GM18507 (cell line): ENCODE measurements at places on chromosomes 7 and 10.

DNA sequence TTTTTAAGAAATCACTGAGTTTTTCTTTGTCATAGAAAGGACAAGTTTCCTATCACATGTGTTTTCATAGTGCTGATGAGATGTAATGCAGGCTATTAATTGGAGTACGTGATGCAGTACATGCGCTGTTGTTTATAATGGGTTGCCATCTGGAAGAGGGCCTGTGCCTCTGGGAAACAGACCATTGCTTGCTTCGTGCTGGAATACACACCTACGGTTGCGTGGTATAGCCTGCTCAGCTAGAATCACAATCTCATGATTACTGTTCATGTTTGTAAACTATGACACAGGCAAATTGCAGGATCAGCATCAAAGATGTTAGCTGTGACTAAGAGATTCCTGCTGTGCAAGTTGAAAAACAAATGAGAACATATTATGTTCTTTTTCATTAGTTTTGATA is 107.2 kb upstream of the STEAP1B start:
- no peak for DNase-seq

DNA sequence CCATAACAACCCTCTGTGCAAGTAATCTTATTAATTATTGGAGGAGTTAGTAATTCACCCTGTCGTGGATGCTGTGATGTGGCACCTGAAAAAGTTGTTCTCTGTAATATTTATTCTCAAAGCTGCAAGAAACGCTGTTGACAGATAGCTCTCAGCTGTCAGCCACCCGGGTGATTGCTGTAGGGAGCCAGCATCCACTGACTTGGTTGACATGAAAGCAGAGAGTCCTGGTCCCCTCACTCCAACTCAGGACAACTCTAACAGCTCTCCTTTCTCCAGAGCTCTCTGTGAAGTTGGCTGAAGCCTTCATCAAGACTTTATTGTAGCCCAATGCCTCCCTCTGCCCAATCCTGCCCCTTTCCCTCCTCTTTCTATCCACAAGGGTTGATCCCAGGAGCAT is 98.0 kb downstream of the FAM107B start:
- no peak for DNase-seq

DNA sequence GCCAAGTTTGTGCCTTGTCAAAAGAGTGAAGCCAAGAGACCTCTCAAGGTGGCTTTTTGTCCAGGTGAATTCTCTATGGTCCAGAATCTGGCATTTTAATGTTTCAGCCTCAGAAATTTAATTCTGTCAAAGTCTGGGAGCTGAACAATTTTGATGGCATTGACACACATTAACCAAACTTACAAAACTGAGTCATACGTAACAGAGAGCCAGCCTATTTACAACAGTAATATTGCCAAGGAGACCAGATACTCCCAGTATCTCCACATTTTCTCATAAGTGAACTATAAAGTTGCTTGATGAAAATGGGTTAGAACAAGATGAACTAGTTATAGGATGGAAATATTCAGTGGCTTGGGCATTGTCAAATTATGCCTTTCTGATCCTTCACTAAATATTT is 43.8 kb downstream of the PDE6C start:
- DNase-seq, result no peak

DNA sequence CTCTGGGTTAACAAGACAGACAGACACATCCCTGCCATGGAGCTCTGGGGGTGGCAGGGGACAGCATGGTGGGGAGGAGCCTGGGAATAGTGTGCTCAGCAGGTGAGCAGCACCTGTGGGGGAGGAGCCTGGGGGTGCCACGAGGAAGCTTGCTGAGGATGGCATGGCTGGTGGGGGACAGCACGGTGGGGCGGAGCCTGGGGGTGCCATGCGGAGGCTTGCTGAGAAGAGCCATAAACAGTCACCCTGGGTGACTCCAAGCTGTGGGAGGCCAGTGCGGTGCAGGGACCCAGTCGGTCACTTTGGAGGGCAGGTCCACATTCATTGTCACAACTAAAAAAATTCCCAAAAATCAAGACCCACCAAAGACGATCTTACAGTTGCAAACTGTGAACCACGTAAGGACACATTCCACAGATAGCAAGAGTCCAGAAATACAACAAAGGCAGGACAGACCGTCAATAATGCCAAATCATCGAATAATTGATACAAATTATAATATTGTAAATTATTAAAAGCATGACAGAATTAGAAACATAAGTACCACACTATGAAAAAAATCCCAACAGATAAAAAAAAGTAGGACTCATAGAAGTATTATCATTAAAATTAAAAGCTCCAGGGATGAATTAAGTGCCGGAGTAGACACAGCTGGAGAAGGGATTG is 24.4 kb downstream of the NKX6-2 start:
- DNase-seq, result no peak

GRCh38 chr7:138665669-138666140 is 35.5 kb downstream of the SVOPL start:
- DNase-seq, result no peak

DNA sequence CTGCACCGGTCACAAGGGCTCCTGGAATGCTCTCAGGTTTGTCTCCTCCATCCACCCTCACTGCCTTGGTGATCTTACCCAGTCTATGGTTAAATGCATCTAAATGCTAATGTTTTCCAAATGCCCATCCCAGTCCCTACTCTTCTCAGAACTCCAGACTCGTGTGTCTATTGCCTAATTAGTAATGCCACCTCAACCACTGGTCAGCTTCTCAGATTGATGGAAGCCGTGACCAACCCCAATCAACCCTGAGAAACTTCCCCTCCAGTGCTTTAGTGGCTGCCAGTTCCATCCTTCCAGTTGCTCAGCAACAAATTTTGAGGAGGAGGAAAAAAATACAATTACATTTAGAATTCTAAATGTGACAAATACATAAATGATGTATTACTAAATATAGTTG is 18.6 kb downstream of the NUDCD3 start:
- DNase-seq, result no peak

GRCh38 chr7:40239755-40240303 is 105.0 kb downstream of the SUGCT start:
- no peak for DNase-seq

- no peak for DNase-seq
These were observed 9.5 kb upstream of the SH2D4B start for GRCh38 chr10:80528185-80528700.

DNA sequence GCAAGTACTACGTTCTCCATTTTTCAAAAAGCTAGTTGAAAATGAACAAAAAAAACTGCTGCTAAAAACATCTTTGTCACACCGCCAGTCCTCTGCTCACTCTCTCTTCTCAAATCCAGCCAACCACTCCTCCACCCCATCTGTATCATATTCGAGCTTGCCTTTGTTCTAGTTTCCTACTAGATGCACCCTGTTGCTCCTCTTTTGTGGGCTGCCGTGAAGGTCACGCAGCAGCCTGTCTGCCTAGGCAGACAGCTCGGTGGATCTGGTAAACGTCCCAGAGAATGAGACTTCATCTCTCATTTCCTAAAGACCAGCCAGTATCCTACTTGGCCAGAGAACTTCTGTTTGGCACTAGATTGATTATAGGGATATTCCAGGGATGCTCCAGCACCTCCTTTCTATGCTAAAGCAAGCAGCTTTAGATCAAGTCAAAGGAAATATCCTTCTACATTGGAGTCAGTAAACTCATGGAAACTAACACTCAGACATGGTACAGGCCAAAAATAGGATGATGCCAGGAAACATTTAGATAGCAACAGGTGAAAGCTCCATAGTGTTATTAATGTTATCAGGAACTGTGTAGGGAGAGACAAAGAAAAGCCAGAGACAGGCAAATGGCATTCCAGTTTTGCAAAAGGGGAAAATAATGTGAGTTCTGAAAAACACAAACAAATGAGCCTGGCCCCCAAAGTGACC is 8.7 kb upstream of the PLXNA4 start:
- no peak for DNase-seq

DNA sequence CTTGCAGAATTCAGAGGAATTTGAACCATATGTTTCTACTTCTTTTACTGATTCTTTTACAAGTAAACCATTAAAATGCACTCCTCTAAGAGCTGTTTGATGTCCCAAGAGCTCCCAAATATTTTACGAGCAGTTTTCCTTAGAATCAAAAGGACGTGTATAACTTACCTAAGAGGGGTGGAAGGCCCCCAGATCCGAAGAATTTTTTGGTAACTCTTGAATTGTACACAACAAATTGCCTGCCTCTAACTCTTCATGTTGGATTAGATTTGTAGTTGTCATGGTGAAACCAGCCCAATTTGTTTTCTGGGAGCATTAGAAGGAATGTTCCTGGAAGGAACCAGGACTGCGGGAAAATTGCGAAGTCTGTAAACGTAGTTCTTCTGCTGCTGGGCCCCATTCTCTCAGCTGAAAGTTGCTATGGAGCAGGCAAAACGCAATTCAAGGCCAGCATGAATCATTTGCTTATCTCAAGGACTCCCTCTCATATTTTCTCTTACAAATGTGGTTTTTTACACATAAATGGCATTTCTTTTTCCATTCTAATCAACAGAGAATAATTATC is 124.8 kb upstream of the TMEM72 start:
- no peak for DNase-seq

- DNase-seq, result no peak
These were observed 944 bp downstream of the AVL9 start for GRCh38 chr7:32496052-32496813.

DNA sequence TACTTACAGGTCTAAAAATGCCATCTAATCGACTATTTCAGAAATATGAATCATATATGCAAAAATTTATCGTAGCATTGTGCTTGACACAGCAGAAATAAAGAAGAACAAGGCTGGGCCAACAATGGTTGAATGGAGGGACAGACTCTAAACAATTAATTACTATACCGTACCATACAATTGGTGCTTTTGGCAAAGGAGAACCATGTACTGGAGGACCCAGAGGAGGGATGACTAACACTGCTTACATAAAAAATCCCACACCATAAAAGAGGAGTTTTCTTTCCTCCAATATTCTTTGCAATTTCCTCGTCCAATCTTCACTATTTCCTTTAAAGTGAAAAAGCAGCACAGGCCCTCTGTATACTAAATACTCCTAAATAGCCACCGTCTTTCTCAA is 94.1 kb downstream of the SGMS1 start:
- DNase-seq, result no peak

DNA sequence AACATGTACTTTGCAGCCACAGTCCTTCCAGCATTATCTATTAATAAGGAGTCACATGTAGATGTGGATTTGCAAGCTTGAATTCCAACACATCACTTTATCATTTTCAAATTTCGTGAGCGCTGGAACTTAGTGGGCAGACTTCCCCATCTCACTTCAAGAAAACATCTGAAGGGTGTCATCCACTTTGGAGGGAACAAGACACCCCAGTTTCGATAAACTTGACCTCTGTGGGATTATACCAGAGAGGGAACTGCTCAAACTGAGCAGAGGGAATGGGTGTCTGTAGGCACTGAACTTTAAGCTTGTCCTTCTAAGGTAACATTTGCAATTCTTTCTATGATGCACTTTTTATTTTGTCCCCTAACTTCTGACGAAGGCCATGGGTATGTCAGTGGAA is 27.5 kb downstream of the ADRB1 start:
- DNase-seq, result no peak

GRCh38 chr7:30556840-30557239 is 37.8 kb upstream of the GARS1 start:
- DNase-seq, result no peak

GRCh38 chr7:77460057-77460486 is 43.9 kb upstream of the GSAP start:
- DNase-seq, result no peak

- DNase-seq, result no peak
These were observed 14.7 kb upstream of the CPED1 start for GRCh38 chr7:120973849-120974248.

DNA sequence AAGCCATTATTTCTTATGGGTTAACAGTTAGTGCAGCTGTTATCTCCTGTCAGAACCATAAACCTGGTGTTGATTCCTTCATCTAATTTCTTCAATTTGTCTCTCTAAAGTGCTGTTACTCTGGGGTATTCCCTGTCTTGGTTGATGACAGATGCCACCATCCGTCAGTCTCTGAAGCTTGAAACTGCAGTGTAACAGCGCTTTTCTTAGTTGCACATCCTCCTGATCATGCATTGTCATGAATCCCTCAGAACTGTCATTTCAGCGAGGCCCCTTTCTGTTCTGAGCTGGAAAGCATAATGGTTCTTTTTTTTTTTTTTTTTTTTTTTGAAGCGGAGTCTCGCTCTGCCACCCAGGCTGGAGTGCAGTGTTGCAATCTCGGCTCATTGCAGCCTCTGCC is 193.9 kb downstream of the SDK1 start:
- no peak for DNase-seq

GRCh38 chr10:104144931-104145330 is 23.0 kb downstream of the SFR1 start:
- DNase-seq, result no peak
